ENCODE measurements at places on chromosomes 5 and 9.

- no peak for DNase-seq
Measured at GRCh38 chr5:586751-587285, 25.3 kb upstream of the CEP72 start.

DNA sequence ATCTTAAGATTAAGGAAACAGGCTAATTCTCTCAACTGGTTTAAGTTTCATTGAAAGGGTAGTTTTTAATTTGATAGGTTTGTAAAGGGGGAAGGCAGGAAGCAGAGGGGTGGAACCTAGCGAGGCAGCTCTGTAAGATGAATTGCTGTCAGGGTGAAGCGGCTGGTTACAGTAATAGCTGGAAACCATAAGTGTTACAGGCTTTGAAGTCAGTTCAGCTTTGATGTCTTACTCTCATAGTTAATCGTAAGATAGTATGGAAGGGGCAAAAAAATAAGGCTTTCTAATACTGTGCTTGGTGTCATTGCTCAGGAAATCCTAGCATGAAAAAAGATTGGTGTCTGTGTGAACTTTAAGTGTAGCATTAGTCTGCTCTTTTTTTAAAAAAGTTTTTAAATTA is 20.3 kb downstream of the POU5F2 start:
- DNase-seq = no peak

DNA sequence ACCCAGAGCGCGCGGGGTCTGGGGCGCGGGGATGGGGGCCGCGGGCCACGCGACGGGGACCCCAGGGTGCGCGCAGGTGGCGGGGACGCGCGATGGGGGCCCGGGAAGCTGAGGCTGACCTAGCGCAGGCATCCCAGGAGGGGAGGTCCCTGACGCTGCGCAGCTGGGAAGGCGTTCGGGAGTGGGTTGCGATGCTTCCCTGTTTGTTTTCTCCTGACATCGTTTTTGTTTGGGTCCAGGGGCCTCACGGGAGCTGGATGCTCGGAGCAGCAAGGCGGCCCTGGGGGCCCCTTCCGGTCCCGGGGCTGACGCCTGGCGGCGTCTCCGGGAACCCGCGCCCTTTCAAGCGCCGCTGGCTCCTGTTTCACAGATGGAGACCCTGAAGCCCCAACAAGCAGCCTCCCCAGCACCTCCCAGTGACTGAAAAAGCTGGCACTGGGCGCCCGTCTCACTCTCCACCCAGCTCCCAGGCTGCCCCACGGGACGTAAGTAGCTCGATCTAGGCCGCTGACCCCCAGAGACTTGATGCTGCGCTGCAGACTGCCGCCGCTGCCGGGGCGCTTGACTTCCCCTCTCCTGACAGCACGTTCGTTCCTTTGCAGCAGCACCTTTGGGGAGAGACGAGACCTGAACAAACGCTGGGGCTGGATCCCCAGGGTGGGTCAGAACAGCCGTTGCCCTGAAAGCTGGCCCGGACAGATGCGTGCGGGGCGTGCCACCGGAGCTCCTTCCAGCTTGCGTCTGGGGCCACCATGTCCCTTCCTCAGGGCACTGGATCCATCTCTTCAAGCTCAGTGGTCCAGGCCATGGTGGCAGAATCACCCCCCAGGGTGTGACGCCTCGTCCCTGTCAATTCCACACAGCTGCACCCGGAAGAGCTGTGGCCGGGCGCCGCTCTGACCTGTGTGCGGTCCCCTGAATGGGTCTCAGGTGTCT is 593 bp downstream of the BRD3OS start:
- peak; percentile 63 for DNase-seq

DNA sequence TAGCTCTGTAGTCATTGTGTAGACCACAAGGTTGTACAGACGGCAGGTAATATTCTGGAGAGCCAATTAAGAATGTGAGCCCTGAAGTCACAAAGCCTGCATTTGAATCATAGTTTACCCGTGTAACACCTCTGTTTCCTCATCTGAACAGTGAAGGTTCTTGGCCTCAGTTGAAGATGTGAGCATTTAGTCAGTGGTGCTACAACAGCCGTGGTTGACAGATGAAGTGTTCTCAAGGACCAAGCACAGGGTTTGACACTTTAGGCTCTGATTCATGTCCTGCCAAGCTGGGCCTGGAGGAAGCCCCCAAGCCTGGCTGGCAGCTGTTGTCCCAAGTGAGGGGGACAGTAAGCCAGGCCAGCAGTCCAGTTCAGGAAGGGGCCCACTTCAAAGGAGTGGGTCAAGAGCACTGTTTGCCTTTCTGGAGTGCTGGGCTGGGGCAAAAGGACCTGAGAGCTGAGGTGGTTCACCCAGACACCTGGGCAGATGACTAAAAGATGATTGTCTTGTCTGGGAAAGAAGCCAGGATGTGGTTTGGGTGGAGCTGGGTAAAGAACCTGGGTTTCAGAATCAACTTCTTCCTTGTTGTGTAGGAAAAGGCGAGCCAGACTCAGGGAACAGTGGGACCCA is 20.7 kb downstream of the FAXDC2 start:
- no peak for DNase-seq

DNA sequence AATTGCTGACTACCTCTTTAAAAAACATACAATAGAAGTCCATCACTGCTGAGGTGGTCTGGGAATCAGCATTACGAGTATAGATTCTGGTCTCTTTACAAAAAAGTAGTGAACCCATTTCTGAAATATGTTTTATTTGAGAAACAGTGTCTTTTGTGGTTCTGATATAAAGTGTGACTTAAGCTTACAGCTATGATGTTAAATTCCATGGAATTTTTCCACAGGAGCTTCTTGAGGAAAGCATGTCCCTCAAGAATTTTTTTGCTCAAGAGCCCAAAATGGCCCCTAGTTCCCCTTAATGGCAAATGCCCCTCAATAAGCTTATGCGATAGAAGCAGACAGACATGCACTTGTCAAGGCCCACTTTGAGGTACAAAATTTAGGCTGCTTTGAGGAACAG is 265.7 kb downstream of the FAM170A start:
- no peak for DNase-seq

DNA sequence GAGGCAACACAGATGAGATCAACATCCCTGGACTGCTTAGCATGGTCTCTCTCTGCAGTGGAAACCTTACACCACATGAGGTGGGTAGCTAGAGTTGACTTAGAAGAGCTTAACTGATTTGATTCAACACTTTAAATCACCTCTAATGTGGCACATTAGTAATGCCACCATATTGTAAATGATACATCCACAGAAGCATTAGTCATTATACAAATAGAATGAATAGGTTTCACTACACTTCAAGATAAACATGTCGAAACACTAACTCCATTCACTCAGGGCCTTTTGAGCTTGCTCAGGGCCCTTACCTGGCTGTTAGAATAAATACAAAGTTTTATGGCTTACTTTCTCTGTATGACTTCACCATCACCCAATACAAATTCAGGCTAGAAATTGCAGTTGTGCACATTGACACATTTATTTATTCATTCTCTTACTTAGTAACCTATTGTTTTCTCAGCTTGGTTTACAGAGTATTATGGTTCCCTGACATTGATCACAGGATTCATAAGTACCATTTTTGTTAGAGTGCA is 9.3 kb upstream of the SMAD5 start:
- DNase-seq = no peak
